ENCODE measurements at places on chromosomes 2 and 18. TPM values are rescaled to one million over a fixed set of nuclear protein-coding genes. Genes with fewer than 3 reads are reported as not detected.

The ZC3H6 gene
- 8.2 TPM for total RNA-seq

The ZAP70 gene
- 0.44 TPM for total RNA-seq

The ERICH2 gene
- total RNA-seq = not detected

The BMP10 gene
- total RNA-seq = not detected

The LIMS2 gene
- 51.0 TPM for total RNA-seq

The MLPH gene
- total RNA-seq = 22.5 TPM

The SLC14A1 gene
- total RNA-seq = 0.24 TPM

The MARCHF4 gene
- 1.3 TPM for total RNA-seq

The CCDC74B gene
- 1.7 TPM for total RNA-seq

The LRATD1 gene
- total RNA-seq = not detected

The TSHZ1 gene
- 13.3 TPM for total RNA-seq

The TMEM214 gene
- 118 TPM for total RNA-seq

The CDH20 gene
- not detected for total RNA-seq

The PLB1 gene
- total RNA-seq = 0.64 TPM

The ABCB11 gene
- not detected for total RNA-seq

DNA sequence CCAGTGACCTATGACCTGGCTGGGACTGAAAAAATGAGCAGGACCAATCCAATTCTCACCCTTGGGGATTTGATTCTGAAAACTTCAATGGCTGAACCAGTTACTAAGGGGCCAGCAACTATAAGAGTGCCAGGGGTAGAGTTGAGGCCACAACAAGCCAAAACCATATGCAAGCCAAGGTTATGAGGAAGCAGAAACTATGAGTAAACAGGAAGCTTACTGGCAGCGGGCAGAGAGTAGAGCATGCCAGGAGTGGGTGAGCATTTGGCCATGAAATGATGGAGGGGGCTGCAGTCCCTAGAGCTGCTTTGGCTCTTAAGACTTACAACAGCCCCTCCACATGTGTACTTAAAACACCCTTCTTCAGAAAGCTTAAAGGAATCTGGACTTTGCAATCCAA lies 82.4 kb downstream of the RBMS1 start:
- no peaks in the 10 kb centered on the region for H3K27me3 ChIP-seq
- H3K4me3 ChIP-seq = no peak overlapping the region
- DNase-seq = no peak
- H3K36me3 ChIP-seq = peaks cover 2% of the 10 kb centered on the region

GRCh38 chr18:75075016-75075305 lies 134.0 kb downstream of the PTGR3 start:
- H3K27ac ChIP-seq = no peak overlapping the region
- peaks cover 14% of the 10 kb centered on the region for H3K4me1 ChIP-seq
- no peak for DNase-seq
- no peaks in the 10 kb centered on the region for H3K36me3 ChIP-seq
- H3K27me3 ChIP-seq = no peaks in the 10 kb centered on the region

DNA sequence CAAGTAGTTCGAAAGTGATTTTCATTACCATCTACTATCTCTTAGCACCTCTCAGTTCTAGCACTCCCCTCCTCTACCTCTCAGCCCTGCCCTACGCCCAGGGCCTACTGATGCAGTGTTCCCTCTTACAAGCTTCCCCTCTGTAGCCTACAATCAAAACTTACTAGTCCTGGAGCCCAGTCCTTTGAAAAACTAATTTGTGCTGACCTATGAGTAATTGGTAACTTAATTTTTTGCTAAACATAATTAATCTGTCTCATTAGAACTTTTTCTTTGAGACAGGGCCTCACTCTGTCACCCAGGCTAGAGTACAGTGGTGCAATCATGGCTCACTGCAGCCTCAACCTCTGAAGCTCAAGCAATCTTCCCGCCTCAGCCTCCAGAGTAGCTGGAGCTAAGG lies 44.9 kb downstream of the MREG start:
- H3K36me3 ChIP-seq = no peaks in the 10 kb centered on the region
- H3K27me3 ChIP-seq = no peaks in the 10 kb centered on the region
- H3K4me3 ChIP-seq = no peak overlapping the region
- no peak for DNase-seq
- peaks cover 14% of the 10 kb centered on the region for H3K4me1 ChIP-seq
- H3K27ac ChIP-seq = no peak overlapping the region

DNA sequence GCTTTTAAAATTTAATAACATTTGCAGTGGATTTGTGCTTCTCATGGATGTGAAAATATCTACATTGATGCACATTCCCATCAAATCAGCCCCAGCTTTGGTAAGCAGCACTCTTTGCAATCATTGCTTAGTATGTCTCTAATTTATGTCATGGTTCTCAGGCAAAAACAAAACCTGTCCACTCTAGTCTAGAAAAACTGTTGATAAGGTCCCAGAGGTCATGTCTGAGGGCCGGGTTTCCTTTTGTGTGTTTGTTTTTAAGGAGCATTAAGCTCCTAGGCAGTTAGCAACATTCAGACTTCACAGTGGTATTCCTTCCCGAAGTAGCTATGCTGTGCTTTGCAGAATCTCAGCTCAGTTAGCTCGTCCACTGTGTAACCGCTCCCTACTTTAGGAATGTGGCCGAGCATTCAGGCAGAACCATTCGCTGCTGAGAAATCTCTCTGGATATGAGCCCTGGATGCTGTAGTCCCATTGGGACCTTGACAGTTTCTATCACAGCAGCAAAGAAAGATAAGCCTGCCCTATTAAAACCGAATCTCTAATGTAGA lies 4.0 kb downstream of the DIPK1C start:
- no peak for DNase-seq
- peaks cover 4% of the 10 kb centered on the region for H3K4me1 ChIP-seq
- no peaks in the 10 kb centered on the region for H3K36me3 ChIP-seq
- H3K27ac ChIP-seq = no peak overlapping the region
- peaks cover 43% of the 10 kb centered on the region for H3K27me3 ChIP-seq

GRCh38 chr18:53749766-53750165 lies 474.7 kb downstream of the MBD2 start:
- H3K4me3 ChIP-seq = no peak overlapping the region
- H3K27ac ChIP-seq = no peak overlapping the region
- H3K27me3 ChIP-seq = no peaks in the 10 kb centered on the region
- H3K4me1 ChIP-seq = no peaks in the 10 kb centered on the region

DNA sequence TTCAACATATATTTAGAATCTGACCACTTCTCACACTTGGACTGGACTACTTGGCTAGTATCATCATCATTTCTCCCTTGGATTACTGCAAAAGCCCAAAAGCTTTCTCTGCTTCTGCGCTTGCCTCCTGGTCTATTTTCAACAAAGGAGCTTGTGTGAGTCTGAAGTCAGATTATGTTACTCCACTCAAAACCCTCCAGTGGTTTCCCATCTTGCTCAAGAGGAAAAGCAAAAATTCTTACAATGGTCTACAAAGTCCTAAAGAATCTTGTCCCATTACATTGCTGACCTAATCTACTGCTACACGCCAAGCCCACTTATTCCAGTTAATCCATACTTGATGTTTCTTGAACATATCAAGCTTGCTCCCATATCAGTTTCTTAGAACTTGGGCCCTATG lies 9.6 kb downstream of the PREPL start:
- peaks cover 7% of the 10 kb centered on the region for H3K36me3 ChIP-seq
- H3K4me3 ChIP-seq = no peak overlapping the region
- DNase-seq = no peak

DNA sequence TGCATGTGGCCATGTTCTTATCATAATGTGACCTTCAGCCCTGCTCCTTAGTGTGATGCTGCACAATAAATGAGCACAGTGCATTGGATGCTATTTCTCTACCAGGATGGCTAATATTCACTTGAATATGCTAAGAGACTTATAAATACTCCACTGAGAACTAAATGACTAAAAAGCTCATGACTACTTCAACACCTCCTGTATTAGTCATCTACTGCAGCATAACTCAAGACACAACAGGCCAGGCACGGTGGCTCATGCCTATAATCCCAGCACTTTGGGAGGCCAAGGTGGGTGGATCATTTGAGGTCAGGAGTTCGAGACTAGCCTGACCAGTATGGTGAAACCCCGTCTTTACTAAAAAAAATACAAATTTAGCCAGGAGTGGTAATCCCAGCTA lies 213.4 kb downstream of the RND3 start:
- H3K4me1 ChIP-seq = peaks cover 13% of the 10 kb centered on the region
- no peaks in the 10 kb centered on the region for H3K27me3 ChIP-seq
- no peak overlapping the region for H3K27ac ChIP-seq
- no peak overlapping the region for H3K4me3 ChIP-seq

DNA sequence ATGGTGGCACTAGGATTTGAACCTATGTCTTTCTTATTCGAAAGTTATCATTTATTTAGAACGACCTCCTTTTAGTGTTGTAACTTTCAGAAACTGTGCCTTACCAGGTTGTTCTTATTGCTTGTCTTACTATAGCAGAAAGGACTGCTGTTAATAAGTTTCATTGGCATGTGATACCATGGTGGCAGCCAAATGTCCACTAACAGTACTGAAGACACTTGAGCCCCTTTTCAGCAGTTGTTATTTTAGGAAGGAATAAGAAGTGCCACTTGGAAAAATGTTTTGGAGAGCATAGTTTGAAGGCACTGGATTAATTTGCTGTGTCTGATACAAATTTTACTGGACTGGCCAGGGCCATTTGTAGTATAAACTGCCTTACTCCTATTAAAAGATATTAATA lies 37.7 kb downstream of the CEP192 start:
- DNase-seq = no peak
- H3K27ac ChIP-seq = no peak overlapping the region
- H3K27me3 ChIP-seq = no peaks in the 10 kb centered on the region
- peaks cover 35% of the 10 kb centered on the region for H3K36me3 ChIP-seq

DNA sequence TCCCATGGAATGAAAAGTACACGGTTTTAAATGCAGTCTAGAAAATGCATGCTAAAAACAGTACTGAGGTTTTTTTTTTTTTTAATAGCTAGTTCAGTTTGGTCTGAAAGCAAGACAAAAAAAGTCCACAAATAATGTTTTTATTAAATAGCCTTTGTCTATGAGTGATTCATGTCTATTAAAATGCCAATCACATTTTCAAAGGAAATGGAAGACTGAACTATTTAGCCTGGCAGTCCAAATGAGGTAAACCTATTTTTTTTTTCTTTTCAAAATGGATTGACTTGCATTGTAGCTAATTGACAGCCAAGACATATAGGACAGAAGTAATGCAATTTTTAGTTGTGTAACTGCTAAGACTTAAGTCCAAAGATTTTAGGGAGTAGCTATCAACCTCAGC lies 90.3 kb downstream of the LRP1B start:
- no peak for DNase-seq
- H3K27ac ChIP-seq = peak overlapping the region; percentile 19
- H3K27me3 ChIP-seq = no peaks in the 10 kb centered on the region
- no peak overlapping the region for H3K4me3 ChIP-seq

DNA sequence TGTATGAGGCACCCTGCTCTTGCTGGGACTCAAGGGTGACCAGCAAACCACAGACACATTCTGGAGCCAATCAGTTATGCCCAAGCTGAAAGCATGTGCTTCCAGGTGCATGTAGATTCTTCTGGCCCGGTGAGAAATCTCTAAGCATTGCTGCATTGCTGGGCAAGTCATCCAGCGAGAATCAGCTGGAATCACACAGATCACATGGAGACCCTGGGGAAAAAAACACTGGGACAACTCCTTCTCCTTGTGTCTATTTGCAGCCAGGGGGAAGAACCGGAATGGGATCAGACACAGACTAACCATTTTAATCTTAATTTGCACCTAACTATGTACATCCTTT lies 119.7 kb upstream of the KLF7 start:
- H3K27me3 ChIP-seq = no peaks in the 10 kb centered on the region
- no peak overlapping the region for H3K27ac ChIP-seq
- no peak for DNase-seq
- H3K4me3 ChIP-seq = no peak overlapping the region
- H3K36me3 ChIP-seq = no peaks in the 10 kb centered on the region

DNA sequence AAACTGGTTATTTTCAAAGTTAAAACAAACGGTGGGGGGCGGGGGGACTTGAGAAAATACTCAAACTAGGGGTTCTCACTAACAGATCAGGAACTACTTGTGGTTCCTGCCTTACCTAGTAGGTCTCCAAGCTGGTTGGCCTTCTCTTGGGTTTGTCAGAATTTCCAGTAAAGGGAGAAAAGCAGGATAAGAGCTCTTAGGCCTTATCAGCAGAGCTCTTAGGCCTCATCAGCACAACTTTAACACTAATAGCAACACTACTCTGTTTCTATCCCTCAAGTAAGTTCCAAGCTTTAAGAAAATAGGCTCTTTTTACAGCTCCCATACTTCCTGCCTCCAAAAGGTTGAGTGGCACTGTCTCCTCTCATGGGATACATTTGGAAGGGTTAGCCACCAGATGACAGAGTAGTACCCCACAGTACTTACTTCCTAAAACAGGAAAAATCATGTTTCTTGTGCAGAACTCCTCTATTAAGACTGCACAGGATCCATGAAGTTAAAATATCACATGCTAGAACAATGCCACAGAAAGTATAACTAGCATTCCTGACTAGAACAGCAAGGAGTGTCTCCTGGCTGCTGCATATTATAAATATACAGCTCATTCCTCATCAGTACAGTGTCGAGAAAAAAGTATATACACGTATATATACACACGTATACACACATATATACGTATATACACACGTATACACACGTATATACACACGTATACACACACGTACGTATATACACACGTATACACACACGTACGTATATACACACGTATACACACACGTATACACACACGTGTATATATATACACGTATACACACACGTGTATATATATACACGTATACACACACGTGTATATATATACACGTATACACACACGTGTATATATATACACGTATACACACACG lies 6.1 kb downstream of the FBXO11 start:
- no peak overlapping the region for H3K4me3 ChIP-seq
- no peaks in the 10 kb centered on the region for H3K27me3 ChIP-seq
- H3K36me3 ChIP-seq = peaks cover 6% of the 10 kb centered on the region
- peaks cover 66% of the 10 kb centered on the region for H3K4me1 ChIP-seq

DNA sequence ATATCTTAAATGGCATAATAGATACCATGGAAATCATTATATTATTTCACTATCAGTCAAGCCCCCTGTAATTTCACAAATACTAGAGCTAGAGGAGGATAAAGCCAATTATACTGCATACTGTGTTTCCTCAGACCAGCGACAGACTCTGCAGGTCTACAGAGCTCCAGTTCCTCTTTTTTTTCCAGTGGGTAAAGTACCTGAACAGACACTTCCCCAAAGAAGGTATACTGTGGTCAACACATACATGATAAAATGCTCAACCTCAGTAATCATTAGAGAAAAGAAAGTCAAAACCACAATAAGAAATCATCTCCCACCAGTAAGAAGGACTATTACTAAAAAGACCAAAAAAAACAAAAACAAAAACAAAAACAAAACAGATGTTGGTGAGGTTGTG lies 44.6 kb downstream of the SCN7A start:
- peaks cover 5% of the 10 kb centered on the region for H3K27me3 ChIP-seq
- DNase-seq = no peak
- H3K4me3 ChIP-seq = no peak overlapping the region
- H3K27ac ChIP-seq = no peak overlapping the region

GRCh38 chr2:180356676-180357075 lies 349.6 kb upstream of the CWC22 start:
- H3K36me3 ChIP-seq = no peaks in the 10 kb centered on the region
- no peaks in the 10 kb centered on the region for H3K27me3 ChIP-seq
- no peak for DNase-seq

DNA sequence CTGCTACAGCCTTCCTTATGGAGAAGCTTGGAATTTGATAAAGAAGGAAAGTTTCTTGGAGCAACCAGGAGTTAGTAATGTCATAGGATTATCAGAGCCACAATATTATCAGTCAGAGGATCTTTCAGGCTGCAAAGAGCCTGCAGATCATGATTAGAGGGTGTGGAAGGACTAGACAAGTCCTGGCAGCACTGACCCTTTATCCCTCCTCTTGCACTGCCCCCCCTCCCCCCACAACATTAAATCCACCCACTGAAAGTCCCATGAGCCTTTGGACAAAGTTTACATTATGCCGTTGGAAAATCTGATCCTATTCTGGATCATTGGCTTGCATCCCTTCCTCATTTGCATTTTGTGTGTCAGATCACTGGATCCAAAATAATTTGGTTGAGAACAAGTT lies 18.7 kb upstream of the IMPA2 start:
- H3K4me3 ChIP-seq = no peak overlapping the region
- peaks cover under 1% of the 10 kb centered on the region for H3K36me3 ChIP-seq
- no peak for DNase-seq
- H3K27ac ChIP-seq = peak overlapping the region; percentile 4
